ENCODE measurements at places on chromosomes 11 and 22.

- DNase-seq: peak; percentile 44
Measured at GRCh38 chr11:31763296-31763695, 47.8 kb downstream of the PAX6 start.

DNA sequence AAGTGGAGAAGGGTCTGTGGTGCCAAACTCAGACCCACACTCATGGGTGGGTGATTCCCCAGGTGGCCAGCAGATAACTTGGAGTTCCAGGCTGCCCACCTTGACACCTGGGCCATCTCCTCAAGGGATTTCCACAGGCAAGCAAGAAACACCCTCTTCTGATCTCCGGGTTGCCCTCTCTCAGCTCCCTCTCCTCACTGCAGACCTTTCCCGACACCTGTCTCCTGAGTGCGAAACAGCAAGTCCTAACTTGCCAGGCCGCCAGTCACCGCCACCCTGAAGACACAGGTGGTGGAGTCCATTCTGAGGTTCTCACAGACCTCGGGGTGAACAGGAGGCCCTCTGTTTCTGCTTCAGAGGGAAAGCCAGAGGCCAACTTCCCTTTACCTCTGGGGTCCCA, 16.6 kb downstream of the GALNT18 start:
- DNase-seq: peak; percentile 59

DNA sequence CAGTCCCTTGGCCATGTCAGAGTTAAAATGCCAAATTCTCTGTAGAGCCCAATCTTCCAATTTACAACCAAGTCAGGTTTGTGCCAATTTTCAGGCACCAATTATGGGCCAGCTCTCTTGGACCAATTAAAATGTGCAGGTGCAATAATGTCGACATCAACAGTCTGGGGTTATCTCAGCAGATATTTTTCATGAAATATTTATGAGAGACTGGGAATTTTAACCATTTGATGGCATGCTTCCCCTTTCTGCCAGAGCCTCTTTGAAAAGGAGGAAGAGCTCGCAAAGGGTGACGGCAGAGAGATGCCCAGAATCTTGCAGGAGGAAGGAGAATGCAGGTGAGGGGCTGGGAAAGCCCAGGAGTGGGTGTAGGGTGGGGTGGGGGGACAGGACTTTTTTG, 100.8 kb upstream of the SYT13 start:
- no peak for DNase-seq

- DNase-seq: no peak
Measured at GRCh38 chr11:14905104-14906033, 13.3 kb upstream of the CYP2R1 start.

DNA sequence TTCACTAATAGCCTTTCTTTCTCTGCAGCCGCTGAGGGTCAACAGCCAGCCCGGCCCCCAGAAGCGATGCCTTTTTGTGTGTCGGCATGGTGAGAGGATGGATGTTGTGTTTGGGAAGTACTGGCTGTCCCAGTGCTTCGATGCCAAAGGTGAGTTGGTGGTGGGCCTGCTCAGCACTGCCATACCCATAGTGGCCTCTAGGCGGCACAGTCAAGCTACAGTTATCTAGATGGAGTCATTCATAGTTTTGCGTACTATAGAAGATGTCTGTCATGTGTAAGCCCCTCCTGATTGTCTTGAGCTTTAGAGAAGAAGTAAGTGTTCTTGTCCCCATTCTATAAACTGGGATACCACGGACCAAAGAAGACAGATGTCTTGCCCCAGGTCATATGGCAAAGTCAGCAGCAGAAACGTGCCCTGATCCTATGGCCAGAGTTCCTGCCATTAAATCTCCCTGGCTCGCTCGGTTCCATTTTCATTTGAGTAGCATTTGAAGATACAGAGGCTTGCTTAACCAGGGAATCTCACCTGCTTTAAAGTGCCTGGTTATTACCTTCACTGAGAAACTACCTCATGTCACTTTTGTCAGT, 42.1 kb upstream of the CRTAM start:
- no peak for DNase-seq

DNA sequence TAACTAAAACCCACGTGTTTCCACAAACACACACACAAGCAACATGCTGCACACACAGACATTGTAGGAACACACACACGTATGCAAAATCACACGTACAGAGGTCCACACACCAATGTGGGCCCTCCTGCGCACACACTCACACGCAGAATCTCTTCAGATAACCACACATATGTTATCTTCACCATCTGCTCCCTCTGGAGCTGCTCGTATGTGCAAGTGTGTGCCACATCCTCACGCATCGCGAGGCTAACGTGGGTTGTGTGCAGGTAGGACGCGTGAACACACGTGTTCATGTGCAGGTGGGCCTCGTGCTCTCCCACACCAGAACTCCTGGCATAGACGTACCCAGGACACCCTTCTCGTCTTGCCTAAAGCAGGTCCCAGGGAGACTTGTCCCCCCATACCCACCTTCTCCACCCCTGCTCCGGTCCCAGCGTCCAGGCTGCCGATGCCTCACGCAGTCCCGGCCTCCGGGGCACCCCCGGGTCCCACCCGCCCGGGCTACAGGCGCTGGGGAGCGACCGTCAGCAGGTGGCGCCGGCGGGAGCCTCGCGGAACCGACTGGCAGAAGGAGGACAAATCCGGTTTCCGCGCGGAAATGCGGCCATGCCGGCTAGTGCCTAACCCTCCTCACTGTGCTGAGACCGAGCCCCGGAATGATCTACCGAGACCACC, 10.3 kb upstream of the IGSF9B start:
- no peak for DNase-seq

DNA sequence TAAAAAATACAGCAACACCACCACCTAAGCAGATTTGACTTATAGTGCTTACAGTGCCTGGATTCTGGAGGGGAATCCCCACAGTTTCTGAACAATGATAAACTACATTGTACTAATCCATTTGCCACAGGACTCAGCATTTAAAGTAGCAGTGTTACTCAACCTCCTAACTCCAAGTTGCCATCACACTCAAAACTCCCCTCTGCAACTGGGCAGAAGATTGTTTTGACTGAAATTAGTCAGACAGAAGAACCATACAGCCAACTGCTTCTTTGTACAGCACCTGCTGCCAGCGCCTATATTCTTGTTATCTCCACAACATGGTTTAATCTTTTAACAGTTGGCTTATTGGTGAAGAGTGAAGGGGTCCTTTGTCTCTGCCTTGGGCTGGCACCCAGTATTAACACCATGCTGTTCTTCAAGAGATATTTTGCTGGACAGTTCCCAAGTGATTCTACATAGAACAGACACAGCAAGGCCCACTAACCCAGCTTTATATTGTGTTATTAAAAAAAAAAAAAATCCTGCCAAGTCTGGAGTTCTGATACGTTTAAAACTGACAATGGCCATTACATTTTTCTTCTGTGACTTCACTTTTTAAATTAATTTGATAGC, 273.2 kb downstream of the DCDC1 start:
- DNase-seq: no peak

DNA sequence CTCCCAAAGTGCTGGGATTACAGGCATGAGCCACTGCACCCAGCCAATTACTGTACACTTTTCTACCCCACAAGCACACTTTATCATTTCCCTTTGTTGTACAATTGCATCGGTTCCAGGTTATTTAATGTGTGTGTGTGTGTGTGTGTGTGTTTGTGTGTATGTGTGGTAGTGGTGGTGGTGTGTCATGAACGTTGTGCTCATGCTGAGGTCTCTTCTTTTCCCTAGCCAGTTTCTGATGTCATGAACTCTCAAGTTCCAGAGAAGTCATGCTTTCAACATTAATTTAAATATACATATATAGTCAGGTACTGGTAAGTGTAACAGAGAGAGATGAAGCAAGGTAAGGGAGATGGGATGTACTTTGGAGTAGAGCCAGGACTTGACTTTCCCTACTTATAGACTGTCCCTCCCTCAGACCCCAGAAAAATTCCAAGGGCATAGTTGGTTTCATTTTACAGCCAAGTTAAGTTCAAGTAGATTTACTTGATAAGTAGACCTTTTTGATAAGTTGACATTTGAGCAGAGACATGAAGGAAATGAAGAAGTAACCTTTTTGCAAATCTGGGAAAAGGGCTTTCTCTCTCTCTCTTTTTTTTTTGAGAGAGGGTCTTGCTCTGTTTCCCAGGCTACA, 42.7 kb downstream of the WEE1 start:
- DNase-seq: no peak

- DNase-seq: peak; percentile 50
Measured at GRCh38 chr11:36398231-36398953, 102.3 kb downstream of the PRR5L start.

GRCh38 chr22:36329254-36330078, 58.3 kb downstream of the MYH9 start:
- peak; percentile 62 for DNase-seq

DNA sequence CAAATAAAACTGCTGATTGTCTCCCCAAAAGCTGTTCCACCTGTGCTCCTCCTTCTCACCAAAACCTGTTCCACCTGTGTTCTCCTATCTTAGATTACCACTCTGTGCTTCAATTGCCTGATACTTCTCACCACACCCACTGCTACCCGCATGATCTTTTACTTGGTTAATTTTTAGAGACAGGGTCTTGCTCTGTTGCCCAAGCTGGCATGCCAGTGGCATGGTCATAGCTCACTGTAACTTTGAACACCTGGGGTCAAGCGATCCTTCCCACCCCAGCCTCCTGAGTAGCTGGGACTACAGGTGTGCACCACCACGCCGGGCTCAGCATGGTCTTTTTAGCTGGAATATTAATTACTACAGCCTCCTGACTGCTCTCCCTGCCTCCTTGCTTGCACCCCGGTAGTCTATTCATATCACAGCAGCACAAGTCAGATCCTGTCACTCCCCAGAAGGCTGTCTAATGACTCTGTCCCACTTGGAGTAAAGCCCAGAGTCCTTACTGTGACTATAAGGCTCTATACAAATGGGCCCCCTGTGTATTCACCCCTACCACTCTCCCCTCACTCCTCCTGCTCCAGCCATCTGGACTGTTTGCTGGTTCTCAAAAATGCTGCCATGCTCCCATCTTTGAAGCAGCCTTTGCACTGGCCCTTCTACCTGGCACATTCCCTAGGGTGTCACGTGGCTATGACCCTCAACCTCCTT, 3.5 kb downstream of the C11orf91 start:
- no peak for DNase-seq

DNA sequence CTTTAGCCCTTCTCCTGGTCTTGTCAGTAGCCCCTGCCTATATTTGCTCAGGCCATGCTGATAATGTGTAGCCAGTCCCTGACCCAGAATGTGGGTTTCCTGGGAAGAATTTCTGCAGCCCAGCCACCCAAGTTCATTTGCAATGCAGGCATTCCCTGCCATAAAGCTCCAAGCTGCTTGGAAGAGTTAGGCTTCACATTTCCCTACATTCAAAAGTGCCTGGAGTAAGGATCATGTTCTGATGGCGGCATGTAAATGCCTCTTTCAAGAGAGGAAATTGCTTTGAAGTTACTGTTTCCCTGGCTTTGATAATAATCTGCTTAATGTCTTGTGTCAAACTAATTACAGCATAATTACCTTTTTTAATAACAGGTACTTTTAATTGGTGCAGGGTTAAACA, 266.1 kb downstream of the MIAT start:
- no peak for DNase-seq

DNA sequence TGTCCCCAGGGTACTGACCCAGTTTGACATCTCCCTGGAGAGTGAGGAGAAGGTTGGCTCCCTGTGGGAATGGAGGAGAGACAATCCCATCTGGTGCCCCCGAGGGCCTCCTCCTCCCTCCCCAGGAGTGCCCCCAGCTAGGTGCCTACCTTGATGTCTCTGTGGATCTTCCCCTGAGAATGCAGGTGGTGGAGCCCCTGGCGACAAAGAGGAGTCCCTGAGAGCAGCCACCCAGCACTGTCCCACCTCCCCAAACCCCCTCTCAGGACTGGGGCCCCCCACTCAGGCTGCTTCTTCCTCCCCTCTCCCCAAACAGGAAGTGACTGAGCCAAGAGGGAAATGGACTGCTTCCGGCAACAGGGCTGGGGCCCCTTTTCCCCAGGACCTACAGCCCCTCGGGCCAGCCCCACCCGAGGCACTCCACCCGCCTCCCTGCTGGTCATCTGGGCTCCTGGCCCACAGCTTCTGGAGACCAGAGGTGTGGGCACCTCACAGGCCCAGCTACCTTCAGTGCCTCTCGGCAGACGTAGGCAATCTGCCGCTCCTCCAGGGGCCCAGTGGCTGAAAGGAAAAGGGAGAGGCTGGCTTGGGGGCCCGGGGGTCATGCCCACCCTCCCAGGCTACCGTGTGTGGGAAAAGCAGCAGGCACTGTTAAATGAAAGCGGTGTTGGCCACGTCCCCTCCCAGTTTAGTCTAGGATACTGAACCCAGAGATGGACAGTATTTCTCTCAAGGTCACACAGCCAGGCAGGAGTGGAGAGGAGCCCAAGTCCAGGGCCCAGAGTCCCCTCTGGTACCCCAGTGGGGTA, 1.2 kb downstream of the MAP4K2 start:
- no peak for DNase-seq

DNA sequence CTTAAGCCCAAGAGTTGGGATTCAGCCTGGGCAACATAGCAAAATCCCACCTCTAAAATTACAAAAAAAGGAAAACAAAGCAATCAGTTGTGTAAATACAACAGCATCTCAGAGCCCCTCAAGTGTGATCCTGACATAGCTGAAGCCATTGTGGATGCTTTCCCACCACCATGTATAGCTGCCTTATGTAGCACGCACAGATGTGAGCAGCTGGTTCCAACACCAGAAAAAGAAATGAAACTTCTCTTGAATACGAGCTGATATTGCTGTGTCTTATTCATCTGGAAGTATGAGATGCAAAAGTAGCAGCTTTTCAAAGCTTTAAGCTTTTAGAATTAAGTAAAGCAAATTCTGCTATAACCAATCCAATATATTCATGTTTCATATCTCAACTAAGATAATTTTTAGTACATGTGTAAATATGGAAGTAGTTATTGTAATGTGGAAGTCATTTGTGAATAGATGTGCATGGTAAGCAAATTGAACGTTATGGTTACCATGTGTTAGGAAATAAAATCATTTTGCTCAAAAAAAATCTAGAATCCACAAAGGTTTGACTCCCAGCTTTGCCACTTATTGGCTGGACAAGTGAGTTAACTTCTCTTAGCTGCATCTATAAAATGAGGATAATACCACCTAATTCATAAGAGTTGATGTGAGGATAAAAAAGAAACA, 63.2 kb downstream of the SGSM3 start:
- DNase-seq: no peak

- no peak for DNase-seq
Measured at GRCh38 chr11:133746663-133747306, 98.5 kb downstream of the SPATA19 start.

DNA sequence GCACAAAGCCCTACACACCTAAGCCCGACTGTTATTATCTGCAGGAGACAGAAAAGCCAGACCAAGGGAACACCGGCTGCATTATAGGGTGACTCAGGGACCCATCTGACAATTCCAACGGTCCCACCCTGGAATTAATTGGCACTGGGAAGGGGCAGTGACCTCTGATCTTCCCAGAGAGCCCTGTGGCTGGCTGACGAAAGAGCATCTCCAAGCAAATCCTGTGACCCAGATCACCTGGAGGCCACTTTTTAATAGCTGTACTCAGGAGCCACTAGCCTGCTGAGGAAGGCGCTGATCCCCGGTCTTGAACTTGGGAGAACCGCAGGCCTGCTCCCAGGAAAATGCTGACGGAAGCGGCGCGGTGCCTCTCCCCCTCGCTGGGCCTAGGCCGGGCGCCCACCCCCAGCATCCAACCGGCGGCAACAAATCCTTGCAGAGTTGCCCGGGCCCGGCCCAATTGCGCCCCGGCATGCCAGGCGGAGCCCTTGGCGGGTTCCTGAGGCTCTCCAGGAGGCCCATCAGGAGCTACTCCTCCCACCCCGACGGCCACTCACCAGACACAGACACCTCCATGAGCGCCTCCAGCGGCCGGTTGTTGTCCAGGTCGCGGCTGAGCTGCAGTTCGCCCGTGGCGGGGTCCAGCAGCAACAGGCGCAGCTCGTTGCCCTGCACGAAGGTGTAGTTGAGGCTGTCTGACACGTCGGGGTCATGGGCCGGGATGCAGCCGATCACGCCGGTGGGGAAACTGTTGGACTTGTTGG, 4.2 kb downstream of the CELSR1 start:
- no peak for DNase-seq

All from DMS79 treated with DMSO at 0.1 percent for 48 hours (cell line).